ENCODE measurements at places on chromosomes 6 and 20.

DNA sequence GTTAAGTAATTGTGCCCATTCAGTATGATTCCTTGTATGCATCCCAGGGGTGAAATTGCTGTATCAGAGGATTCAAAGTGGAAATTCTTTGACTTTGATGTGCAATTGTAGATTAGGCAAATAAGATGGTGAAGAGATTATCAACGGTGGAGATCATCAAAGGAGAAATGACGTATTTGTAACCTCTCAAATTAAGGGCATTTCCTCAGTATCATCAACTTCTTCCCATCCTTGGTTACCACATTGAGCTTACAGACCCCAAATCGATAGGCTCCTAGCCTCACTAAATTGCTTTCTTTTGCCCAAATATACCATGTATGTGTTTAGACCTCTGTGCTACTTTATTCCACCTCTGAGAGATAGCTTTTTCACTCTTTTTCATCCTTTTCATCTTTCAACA is 213.1 kb upstream of the ZFP64 start:
- DNase-seq = no peak

DNA sequence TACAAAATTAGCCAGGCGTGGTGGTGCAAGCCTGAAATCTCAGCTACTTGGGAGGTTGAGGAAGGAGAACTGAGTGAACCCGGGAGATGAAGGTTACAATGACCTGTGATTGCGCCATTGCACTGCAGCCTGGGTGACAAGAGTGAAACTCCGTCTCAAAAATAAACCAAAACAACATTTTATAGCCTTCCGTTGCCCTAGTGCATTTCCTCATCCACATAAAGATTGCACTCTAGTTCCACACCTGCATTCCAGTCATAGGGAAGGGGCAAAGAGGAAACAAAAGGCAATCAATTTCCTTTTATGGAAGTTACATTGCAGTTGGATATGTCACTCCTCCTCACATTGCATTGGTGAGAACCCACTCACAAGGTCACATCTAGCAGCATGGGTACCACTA is 182.7 kb upstream of the ARG1 start:
- DNase-seq = no peak

GRCh38 chr20:49310705-49311104 is 32.8 kb upstream of the ZNFX1 start:
- no peak for DNase-seq

DNA sequence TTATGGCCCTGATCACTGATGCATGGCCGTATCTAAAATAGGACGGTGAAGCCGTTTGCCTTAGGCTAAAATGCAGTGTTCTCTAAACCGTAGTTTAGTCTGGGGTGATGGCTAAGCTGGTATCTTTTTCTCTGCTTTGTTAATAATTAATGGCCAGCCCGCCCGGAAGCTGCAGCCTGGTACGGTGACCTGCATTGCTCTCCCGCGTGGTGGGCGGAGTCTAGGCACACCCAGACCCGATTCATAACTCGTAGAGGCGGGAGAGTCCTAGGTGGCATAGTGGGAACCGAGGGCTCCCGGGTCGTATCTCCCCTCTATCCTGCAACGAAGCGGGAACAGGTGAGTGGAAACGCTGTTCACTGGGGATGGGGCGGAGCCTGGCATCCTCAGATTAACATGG is 5.5 kb downstream of the CDH4 start:
- no peak for DNase-seq

GRCh38 chr6:34511915-34512737 is 44.0 kb downstream of the SPDEF start:
- DNase-seq = no peak

GRCh38 chr6:128739112-128739511 is 143.8 kb upstream of the LAMA2 start:
- DNase-seq = no peak

DNA sequence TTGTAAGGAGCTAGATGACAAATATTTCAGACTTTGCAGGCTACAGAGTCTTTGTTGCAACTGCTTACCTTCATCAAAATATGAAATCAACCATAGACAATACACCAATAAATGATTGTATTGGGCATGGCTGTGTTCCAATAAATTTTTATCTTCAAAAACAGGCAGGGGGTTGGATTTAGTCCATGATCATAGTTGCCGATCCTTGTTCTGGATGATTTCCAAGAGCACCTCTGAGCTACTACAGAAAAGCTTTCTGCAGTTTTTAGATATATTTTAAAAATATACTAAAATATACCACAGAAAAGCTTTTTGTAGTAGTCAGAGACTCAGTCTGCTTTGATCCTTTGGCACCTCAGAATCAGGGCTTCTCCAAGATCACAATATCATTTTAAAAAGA is 145.0 kb downstream of the HTR1B start:
- DNase-seq = no peak

- DNase-seq = no peak
Observed at GRCh38 chr6:13908955-13909381, 15.8 kb upstream of the RNF182 start.

DNA sequence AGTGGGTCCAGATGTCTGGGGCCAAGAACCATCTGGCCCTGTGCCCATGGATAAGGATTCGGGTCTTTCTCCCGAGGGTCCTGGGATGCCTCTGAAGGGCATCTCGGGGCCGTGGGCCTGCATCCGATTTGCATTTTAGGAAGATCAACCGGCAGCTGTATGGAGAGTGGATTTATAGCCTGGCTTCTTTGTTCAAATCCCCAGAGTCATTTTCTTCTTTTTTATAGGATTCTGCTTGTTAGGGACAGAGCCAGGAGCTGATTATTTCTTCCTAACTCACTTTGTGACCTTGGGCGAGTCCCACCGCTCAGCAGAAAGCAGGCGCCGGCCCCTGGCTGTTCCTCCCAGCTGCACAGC is 52.9 kb upstream of the APCDD1L start:
- DNase-seq = no peak

DNA sequence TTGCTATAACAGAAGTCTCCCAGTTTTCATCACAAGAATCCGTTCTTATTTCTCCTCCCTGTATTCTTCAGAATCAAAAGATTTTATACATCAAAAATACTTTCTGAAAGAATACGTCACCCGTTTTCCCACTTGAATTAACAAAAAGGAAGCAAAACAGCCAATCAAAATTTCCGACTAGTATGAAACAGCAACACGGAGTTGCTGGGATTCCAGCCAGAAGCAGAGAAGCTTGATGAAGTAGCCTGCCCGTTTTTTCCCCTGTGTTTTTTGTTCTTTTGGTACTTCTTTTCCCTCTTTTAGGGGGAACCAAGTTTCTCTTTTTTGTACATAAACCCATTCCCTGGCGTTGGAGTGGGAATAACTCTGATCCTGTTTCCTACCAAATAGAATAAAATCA is 14.6 kb downstream of the TXLNB start:
- DNase-seq = no peak

Measured in stimulated activated CD4-positive, alpha-beta T cell treated with anti-CD3 and anti-CD28 coated beads, TNF-alpha, amount 100 ng/mL, for 4 hours (primary cell).